ENCODE measurements at places on chromosomes 3 and 15.

DNA sequence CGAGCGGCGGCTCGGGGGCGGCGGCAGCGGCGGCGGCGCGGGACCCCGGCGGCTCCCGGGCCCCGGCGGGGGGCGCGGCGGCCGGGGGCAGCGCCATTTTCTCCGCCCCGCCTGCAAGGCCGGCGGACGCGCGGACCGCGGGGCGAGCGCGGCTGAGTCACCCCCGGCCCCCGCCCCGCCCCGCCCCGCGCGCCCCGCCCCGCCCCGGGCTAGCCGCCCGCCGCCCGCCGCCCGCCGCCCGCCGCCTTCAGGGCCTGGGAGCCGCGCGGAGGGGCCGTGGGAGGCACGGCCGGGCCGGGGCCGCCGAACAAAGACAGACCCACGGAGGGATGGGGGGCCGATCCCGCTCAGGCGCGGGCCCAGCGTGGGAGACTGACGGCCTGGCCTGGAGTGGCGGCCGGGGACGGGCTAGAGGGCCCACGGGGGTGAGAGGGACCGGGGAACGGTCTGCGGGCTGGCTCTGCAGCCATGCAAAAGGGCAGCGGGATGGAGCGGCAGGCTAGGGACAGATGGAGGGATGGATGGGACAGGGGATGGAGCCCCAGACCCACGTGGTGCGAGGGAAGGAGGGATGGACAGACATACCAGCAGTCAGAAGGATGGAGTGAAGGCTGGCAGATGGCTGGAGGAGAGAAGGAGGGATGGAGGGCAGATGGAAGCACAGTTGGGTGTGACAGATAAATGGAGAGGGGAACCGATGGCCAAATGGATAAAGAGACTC lies at the start of gene EIF4E3:
TSS of gene EIF4E3 (minus strand) at position 132 of the 721 bp plus-strand sequence. CDS start at position 97, 35 bp downstream.
- no peak for DNase-seq

GRCh38 chr15:78004919-78005634 lies 72.4 kb downstream of the TBC1D2B start:
- peak; percentile 77 for DNase-seq

DNA sequence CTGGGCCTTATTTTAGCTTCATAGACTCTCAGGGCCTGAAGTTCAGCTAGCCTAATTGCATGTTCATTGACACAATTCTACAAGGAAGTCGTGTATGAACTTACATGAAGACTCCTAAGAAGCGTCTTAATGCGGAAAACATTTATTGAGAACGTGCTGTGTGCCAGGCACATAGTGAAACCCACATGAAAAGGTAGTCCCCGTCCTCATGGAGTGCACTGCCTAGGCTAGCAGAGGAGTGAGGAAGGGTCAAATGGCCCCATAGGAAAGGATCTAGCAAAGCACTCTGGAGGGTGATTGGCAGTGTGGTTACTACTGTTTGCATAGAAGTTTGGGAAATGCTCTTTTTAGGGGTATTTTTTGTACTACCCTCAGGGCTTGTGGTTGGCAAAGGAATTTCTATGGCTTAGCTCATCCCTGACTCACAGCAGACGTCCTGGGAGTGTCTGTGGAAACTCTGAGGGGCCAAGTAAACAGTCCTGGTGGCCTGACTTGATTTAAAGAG lies 854 bp upstream of the NPTN start:
- DNase-seq = no peak

DNA sequence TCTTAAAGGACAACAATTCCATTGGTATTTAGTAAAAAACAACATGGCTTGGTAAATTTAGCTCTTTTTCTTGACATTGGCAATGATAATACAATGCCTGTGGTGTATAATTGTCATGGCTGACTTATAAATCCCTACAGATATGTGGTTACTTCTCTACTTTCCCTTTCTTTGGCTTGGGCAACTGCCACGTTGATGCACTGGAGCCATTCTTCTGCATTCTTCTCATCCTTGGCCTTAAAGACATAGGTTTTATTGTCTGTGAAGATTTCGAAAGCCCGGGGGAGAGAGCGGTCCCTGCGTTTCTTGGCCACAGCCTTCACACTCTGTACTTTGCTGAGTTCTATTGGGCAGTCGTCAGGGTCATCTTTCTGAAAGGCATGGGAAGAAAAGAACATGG lies 101.1 kb upstream of the CCNL1 start:
- no peak for DNase-seq

DNA sequence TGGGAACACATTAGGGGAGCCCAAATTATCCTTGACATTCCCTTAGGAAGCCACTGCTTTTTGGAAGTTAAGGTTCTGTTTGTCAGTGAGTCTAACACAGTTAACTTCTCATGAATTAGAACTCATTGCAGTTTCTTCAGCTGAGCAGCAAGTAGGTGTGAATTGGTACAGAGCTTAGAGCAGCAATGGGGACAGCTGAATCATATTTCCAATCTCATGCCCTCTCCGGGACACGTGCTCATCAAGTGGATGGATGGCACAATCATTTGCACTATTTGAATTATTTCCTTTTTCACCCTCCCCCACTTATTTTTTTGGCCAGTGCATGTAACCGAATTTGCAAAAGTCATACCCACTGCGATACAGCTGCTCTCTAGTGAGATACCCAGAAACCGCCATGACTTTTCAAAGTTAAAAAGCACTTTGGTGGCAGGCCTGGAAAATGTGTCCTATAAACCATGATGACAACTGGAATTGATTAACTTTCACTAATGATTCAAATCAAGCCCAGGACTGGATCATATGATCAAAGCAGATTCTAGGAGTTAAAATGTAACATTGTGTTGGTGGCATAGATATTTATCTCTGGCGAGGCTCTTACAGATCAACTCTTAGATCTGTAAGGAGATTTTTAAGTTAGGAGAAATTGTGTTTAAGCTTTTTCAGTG lies 76.4 kb downstream of the EBLN2 start:
- no peak for DNase-seq

All from NCI-H510A treated with DMSO at 0.1 percent for 48 hours (cell line).